ENCODE measurements at places on chromosomes 4 and X.

DNA sequence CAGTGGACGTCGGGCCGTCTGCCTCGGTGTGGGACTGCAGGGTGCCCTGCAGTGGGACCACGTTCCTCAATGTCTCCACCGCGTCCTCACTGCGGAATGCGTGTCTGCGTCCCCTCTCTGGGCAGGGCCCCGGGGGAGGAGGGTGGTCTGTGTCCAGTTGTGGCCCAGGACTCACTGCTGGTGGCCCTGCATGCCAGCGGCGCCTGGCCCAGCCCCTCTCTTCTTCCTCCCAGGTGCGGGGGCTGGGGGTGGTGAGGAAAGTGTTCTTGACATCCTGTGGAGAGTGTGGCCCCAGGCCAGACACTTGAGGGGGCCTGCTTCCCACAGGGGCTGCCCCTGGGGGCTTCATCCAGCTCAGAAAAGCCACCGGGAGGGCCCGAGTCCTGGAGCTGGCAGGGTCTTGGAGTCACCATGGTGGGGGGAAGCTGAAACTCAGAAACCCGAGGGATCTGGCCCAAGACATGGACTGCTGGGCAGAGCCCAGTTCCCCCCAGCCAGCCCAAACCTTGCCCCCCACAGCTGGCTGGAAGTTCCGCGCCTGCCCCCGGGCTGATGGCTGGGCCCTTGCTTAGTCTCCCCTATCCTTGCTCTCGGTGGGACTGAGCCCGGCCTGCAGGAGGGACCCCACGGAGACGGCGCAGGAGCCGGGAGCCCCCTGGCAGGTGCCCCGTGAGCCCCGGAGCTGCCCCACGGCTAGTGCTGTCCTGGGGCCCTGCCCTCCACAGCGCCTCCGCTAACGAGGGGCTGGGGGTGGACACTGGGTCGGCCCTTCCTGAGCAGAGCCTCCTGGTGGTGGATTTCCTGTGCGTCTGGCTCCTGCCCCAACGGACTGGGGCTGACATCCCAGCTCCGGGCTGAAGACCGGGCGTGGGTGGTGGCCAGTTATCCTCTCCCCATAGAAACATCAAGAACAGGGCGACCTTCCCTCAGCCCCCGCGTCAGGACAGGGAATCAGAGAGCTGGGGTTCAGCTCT is 2.9 kb downstream of the DOK7 start:
- no peak for DNase-seq

GRCh38 chr4:115279330-115279729 is 165.9 kb upstream of the NDST4 start:
- no peak for DNase-seq

GRCh38 chrX:122439831-122440230 is 744.2 kb upstream of the GRIA3 start:
- DNase-seq: no peak

DNA sequence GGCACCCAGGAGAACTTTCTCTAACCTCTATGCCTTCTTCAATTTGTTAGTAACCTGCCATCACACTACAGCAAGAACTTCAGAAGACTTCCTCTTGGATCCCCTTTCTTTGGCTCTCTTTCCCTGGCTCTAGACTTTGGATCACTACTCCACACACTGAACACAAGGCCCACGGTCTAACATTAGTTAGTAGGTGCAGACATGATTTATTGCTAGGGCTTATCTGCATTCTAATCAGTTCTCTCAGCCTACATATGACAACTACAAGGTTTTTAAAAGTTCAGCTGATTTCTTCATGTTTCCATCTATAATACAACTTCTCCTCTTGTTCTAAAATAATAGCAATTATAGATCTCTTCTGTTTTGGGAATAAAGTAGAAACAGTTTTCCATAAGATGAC is 209.1 kb upstream of the ANXA10 start:
- no peak for DNase-seq

DNA sequence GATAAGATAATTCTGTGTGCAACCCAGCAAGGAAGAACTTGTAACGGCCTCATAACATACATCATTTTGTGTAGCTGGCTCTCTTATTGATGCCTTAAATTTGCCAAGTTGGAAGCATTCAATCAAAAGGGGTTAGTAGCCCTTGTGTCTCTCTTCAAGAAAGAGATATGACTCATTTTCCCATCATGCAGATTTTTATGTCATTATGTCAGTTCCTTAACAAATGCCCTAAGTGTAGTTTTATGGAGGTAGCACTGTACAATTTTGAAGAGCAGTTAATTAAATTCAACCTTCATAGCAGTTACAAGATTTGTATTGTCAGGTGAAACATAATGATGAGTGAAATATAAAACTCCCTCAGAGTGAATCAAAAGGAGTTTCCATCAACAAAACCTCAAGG is 215.6 kb downstream of the GRIA3 start:
- DNase-seq: no peak

DNA sequence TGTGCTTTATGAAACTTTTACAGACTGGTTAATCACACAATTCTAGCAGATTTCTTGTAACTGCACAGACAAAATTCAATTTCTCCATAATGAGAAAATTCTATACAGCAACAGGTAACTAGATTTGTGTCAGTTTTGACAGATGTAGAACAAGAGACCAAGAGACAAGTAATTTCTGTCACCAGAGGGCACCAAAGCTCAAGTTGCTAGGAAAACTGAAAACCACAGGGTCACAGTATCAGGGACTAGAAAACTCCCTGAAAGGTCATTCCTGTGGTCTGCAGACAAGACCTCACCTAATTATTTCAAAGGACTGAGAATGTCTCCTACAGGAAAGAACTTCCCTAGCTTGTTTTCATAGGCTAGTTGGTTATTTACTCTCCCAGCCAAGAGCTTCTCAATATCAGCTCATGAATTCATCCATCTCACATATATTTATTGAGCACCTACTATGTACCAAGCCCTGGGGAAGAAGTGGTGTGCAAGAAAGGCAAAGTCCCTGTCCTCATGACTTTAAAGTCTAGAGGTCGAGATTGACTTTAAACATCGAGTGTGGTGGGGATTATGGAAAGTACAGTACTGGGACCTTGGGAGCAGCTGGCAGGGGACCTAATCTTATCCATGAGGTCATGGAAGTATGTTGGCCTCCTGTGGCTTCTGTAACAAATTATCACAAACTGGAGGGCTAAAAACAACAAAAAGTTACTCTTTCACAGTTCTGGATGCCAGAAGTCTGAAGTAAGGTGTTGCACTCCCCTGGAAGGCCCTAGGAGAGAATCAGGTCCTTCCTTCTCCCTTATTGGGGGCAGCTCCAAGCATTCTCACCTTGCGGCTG is 47.8 kb upstream of the SETD7 start:
- DNase-seq: peak; percentile 25
